Stimulated activated CD4-positive, alpha-beta T cell treated with anti-CD3 and anti-CD28 coated beads, Interleukin-2, amount 100 ng/mL, for 24 hours (primary cell): ENCODE measurements at places on chromosomes 2 and 18.

- no peak for DNase-seq
Observed at GRCh38 chr2:28620801-28621171, 124.9 kb downstream of the PLB1 start.

DNA sequence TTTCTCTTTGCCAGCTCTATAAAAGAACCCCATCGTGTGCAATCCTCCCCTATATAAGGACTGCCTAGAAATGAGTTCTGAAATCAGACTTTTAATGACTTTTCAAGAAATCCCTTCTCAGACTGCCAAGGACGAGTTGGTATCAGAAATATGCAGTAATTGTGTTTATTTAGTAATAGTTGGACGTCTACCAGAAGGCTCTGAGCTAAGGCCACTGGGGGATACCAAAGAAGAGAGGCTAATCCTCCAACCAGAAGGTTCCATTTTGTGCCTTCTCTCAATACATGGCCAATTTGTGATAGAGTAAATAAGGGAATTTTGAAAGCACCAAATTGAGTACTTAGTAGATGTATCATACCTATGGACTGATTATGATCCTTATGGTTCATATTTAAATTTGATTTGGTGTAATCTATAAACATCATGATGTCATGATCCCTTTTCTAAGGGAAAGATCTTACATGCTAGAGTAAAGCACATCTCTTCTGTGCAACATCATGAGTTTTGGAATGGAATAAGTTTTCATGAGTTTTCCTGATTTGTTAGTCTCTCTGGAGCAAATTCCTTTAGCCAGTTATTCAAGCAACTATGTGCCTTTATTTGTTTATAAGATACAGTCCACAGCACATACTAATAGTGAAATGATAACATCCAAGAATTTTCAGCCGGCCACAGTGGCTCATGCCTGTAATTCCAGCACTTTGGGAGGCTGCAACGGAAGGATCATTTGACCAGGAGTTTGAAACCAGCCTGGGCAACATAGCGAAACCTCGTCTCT lies 82.2 kb upstream of the LTBP1 start:
- DNase-seq: no peak

DNA sequence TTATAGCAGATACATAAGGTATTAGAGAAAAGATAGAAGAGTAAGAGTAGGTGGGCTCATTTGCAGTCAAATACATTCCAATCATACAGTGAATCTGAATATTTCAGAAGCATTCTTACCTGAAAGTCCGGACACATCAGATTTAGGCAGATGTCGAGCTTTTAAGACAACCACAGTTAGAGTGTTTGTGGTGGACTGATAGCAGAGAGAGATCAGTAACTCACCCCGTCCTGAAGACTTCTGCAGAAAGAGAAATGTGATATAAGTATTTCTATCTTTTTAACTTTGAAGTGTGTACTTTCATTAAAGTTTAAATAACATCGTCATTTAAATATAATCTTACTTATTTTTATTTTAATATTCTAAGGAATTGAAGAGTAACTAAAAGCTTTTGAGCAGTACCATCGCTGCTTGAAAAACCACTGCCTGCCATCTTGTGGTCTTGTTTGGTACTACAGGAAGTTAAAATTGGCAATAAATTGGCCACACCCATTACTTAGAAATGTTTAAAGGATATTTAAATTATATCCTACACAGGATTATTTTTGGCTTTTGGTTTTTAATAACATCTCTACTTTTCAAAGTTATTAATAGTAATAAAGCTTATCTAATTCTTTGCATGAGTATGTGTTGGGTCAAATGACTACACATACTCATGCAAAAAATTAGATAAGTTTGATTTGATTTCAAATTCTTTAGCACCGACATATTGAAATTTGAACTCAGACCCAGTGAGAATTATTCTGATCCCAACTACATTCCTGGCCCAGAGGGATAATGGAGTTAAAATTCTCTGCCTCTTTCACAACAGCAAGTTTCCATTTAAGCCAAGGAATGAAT lies 5.5 kb downstream of the SYT4 start:
- no peak for DNase-seq

- DNase-seq: no peak
Observed at GRCh38 chr18:23057096-23057495, 78.2 kb upstream of the CABLES1 start.
